ENCODE measurements at places on chromosomes 7 and 10.
A peak's percentile ranks its signal among the peaks of the same experiment; 100 is the strongest.

- DNase-seq, result no peak
These were observed 54.7 kb downstream of the MAPK8 start for GRCh38 chr10:48361176-48361575.

- peak; percentile 35 for DNase-seq
These were observed 123.4 kb downstream of the ATE1 start for GRCh38 chr10:121804460-121804859.

GRCh38 chr7:46486256-46487206, 565.5 kb upstream of the IGFBP3 start:
- peak; percentile 66 for DNase-seq

GRCh38 chr10:132399117-132400035, 2.4 kb downstream of the PWWP2B start:
- DNase-seq, result no peak

- no peak for DNase-seq
These were observed 7.9 kb downstream of the RPA3 start for GRCh38 chr7:7710469-7710868.

DNA sequence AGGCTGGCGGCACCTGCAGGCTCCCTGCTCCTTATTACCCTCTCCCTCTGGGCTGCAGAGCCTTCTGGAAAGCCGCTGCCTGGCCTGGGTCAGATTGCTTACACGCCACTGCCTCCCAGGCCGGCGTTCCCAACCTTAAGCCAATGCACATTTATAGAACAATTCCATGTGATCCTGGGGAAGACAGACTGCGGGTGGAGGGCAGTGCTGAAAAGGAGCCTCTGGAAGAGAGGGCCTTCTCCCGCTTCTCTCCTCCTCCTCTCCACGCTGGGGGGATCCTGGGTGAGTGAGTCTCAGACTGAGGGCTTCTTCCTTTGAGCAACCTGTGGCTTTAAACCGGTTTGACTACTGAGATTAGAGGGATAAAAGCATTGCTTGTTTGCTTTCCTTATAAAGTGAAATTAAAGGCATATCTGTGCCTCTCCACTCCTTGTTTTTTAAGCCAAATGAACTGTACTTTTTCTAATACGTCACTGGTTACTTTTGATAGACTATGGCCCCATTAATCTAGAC, 5.5 kb downstream of the TACC2 start:
- DNase-seq, result no peak

- no peak for DNase-seq
These were observed 31.5 kb downstream of the C7orf25 start for GRCh38 chr7:42880392-42880791.

- DNase-seq, result no peak
These were observed 83.1 kb upstream of the HABP2 start for GRCh38 chr10:113469796-113470195.

Data from AG09309 (cell line).